ENCODE measurements at places on chromosomes 3 and 15. TPM values are rescaled to one million over a fixed set of nuclear protein-coding genes. Genes with fewer than 3 reads are reported as not detected.

Gene A4GNT
- total RNA-seq = not detected

Gene SI
- total RNA-seq = not detected

Gene HGD
- total RNA-seq = not detected

Gene TJP1
- total RNA-seq = 78.4 TPM

Gene IL12A
- total RNA-seq = not detected

Data from thoracic aorta (tissue), 2 donors.